ENCODE measurements at places on chromosomes 2 and 18. TPM values are rescaled to one million over a fixed set of nuclear protein-coding genes. Genes with fewer than 3 reads are reported as not detected.

Gene CNTNAP5
- 0.11 TPM for total RNA-seq

- DNase-seq = no peak
Measured at GRCh38 chr2:210991107-210991506, 434.7 kb downstream of the CPS1 start.

DNA sequence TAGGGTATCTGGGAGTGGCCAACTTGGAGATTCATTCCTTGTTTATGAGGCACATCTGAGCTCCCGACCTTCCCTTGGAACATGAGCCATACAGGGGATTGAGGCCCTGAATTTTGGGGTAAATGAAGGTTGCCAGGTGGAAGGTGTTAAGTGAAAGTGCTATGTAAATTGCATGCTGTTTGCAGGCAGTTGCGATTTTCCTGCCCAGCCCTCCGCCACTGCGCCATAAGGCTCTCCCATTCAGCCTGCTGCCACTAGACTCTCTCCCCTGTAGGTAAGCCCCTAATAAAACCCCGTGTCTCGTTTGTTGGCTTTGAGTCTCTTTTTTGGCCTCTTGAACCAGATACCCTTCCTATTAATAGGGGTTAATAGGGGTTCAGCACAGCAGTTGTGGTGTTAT is 33.8 kb downstream of the PCARE start:
- no peak for DNase-seq

DNA sequence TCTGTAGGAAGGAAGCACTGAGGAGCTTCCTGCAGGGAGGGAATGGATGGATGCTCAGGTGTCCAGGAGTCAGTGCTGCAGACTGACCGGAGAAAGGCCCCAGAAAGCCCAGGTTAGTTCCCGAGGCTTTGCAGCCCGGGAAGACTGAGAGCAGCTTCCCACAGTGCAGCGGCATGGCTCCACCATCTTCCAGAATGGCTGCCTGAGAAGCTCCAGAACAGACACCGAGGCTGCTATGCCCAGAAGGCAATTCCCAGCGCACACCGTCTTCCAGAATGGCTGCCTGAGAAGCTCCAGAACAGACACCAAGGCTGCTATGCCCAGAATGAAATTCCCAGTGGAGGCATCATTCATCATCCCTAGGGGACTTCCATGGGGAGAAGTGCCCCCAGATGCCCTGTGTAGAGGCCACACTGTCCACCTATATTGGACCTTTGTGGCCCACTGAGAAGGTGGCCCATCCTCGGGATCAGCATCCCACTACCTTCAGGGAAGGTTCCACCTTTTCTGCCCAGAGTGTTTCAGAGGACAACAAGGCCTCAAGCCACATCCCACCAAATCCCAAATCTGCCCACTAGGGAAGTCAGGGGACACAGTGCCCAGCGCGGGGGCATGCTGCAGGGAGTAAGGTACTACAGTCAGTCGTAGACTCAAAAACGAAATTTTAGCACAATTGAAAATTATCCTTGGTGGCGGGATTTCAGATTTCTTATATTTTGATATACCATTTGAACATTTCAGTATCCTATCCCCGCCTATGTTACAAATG is 80.5 kb downstream of the KCNF1 start:
- no peak for DNase-seq

Gene PKDCC
- 5.4 TPM for total RNA-seq

- DNase-seq = no peak
Measured at GRCh38 chr18:54255141-54255540, 14.2 kb upstream of the POLI start.

- DNase-seq = no peak
Measured at GRCh38 chr2:200466425-200467418, 43.1 kb downstream of the KCTD18 start.

GRCh38 chr18:76209597-76209996 is 285.4 kb downstream of the ZNF516 start:
- DNase-seq = peak; percentile 86

- DNase-seq = no peak
Measured at GRCh38 chr2:209806318-209806717, 34.7 kb downstream of the UNC80 start.

Gene CD302
- total RNA-seq = 2.6 TPM

Gene EFHD1
- total RNA-seq = not detected

Gene CYP26B1
- 0.05 TPM for total RNA-seq

DNA sequence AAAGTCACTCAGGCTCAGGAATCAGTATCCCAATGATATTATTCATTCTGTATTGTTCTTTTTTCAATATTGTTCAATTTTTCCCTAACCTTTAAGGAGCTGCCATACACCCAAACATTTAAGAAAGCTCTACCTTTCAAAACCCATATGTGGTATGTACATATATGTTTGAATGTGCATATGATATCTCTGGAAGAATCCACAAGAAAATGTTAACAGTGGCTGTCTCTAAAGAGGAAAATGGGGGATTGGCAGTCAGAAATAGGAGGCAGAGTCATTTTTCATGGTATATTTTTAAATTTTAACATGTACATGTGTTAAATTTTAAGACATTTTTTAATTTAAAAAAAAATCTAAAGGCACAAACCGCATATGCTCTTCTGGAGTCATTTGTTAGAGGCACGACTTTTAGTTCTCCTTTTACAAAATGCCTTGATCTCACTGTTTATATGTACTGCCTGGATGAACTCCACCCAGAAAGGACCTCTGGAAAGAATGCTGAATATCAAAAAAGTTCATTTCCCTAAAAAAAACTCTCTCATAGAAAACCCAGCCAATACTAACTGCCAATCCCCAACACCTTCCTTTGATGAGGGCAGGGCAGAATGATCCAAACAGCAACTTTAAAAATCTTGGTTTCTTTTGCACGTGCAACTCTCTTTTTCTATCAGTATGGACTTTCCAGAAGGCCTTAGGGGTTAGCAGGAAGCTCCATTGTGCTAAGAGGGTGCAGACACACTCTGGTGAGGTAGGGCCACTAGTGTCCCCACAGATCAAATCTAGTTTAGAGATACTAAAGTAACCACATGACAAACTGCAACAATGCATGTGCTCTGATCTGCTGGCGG is 23.6 kb downstream of the KCTD1 start:
- DNase-seq = no peak

Data from HT1080 (cell line).